ENCODE measurements at places on chromosomes 6 and 20.

DNA sequence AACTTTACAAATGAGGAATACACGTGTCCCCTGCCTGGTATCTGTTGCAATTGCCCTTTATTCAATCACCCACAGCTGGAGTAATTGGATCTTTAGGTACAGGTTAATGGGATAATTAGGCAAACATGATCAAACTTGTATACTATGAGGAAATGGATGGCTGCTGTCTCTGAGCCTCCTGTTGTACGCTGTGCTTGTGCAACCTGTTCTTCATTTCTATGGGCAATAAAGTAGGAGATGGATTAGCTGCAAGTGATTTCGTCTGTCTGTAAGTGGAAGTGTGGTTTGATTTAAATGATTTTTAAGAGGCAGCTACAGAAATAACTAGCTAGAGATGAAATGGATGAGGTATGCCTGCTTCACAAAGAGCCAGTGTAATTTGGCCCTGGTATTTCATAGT lies 474.1 kb downstream of the RNF144B start:
- no peak for DNase-seq

GRCh38 chr6:45026003-45026516 lies 302.1 kb upstream of the RUNX2 start:
- DNase-seq = no peak

- no peak for DNase-seq
Observed at GRCh38 chr6:170286246-170286933, 4.5 kb downstream of the DLL1 start.

GRCh38 chr20:50834599-50835005 lies 39.7 kb downstream of the BCAS4 start:
- no peak for DNase-seq

- DNase-seq = no peak
Observed at GRCh38 chr6:69106511-69106910, 471.4 kb downstream of the ADGRB3 start.

- DNase-seq = no peak
Observed at GRCh38 chr6:28743271-28743789, 180.5 kb downstream of the TRIM27 start.

GRCh38 chr6:169921853-169922824 lies 170.7 kb downstream of the ERMARD start:
- no peak for DNase-seq

GRCh38 chr20:56795492-56795891 lies 166.4 kb downstream of the TFAP2C start:
- no peak for DNase-seq

GRCh38 chr20:7392542-7393206 lies 547.6 kb downstream of the HAO1 start:
- no peak for DNase-seq

- no peak for DNase-seq
Observed at GRCh38 chr6:18247002-18247401, 17.3 kb downstream of the DEK start.

Data from activated CD8-positive, alpha-beta memory T cell treated with anti-CD3 and anti-CD28 coated beads for 4 hours (primary cell).